Epithelial cell of esophagus (primary cell): ENCODE measurements at places on chromosomes 3 and 15.
A peak's percentile ranks its signal among the peaks of the same experiment; 100 is the strongest.

GRCh38 chr3:126654571-126655383, at the start of gene TXNRD3:
TSS of gene TXNRD3 (minus strand) at chr3:126655124.
- peak; percentile 83 for DNase-seq

DNA sequence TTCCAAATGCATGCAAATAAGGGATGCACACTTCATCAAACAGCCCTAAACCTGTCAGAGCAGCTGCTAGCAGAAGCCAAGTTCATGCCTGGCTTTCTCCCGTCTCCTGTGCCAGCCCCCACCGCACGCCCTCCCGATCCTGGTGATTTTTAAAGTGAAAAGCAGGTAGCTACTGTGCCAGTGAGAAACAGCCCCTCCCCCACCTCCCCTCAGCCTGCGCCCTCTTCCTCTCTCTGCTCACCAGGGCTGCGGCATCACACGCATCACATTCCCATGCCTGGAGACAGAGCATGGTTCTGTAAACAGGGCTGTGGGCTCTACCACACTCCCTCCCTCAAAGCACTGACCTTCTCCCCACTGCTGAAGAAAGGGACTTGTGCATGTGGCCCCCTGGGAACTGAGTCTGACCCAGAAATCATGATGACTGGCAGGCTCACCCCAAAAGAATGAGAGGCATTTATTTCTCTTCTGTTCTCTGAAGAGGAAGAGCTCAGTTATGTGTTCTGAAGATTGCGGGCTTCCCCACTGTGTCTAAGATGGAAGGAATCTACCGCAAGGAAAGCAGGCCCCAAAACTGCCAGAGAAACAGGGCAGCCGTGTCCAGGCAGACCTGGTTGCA, 14.5 kb upstream of the SLC6A1 start:
- no peak for DNase-seq

DNA sequence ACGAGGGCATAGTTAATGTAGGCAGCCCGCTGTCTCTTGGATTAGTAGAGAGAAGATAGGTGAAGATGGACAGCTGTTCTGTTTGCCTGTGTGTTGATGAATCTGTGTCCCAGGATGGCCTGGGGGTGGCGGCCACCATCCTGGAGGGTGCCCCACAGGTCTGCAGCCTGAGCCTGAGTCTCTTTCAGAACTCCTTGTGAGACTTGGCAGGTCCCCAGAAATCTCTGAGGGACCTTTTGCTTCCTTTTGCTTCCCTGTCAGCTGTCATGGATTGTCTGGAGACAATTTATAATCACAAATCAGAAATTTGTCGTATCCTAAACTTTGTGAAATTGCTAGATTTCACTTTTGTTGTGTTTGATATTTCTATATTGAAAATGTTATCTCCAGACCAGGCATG, 17.4 kb downstream of the FAN1 start:
- no peak for DNase-seq

DNA sequence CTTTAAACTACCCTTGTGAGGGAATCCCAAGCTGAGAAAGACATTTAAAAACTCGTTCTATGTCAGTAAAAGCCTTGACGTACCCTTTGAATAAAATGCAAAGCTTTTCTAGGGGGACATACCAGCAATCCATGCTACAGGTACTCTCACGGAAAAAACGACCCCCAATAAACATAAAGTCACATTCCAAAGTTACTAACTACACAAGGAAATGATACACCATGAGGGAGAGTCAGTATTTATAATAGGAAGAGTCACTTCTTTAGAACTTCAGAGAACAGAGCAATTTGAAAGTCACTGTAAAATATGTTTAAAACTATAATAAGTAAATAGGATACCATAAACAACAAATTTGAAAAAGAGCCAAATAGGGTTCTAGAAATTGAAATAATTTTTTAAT, 63.2 kb downstream of the CFAP20DC start:
- no peak for DNase-seq

DNA sequence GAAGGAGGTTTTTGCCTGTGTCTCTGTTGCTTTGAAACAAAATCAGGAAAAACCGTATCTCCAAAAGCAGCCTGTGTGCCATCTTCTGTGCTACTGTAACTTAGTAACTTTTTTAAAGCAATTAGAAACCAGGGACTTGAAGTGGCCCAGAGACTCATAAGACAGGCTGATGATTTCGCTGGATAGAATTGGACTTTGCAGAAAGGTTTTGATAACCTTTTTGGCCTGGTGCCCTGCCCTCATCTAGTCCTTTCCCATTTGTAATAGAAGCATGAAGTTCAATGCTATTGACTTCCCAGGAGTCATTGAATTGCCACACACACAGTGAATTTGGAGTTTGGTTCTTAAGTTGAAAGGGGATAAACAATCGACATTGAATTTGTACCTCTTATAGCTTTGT, 157.2 kb downstream of the PTPRG start:
- no peak for DNase-seq

DNA sequence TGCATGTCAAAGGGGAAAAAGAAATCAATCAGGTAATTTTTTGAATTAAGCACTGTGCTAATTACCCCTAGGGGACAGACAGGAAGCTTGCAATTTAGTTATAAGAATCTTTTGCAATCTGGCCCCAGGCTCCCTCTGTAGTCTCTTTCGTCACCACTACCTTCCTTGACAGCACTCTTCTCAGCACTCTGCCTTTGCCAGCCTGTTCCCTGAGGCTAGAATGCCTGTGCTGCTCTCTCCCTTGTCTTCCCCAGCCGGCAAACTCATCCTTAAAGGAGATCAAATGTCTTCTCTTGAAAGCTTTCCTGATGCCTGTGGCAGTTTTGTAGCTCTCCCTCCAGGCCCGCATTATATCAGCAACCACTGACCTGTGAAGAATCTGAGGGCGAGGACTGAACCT, 32.4 kb upstream of the PRTG start:
- DNase-seq, result peak; percentile 78

DNA sequence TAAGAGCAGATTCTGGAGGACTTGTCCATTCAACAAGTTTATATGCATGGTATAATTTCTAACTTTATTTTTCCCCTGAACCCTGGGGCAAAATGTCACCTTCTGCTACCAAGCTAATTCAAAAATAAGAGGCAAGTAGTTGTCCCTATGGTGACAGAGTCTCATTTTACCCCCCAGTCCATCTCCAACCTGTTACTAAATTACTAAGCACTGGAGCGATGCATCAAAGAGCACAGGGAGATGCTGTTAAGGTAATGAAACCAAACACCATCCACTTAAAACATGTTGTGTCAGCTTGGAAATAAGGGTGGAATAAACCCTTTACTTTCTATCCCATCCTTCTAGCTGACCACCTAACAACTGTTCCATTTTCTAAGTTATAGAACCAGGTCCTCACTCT, 417.4 kb upstream of the ATP11B start:
- DNase-seq, result no peak

GRCh38 chr3:137349557-137350348, 392.0 kb downstream of the IL20RB start:
- no peak for DNase-seq

DNA sequence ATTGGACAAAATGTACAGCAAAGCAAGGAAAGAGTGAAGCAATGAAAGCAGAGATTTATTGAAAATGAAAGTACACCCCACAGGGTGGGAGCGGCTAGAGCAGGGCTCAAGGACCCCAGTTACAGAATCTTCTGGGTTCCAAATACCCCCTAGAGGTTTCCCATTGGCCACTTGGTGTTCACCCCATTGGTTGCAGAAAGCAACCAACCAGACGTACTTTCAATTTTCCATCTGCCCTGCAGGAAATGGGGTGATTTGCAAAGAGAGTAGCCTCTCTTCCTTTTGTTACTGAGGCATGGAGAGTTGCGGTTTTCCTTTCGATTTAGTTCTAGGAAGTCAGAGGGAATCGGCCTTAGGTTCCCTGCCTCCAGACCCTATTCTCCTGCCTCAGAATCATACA, 2.4 kb downstream of the PML start:
- DNase-seq, result no peak

DNA sequence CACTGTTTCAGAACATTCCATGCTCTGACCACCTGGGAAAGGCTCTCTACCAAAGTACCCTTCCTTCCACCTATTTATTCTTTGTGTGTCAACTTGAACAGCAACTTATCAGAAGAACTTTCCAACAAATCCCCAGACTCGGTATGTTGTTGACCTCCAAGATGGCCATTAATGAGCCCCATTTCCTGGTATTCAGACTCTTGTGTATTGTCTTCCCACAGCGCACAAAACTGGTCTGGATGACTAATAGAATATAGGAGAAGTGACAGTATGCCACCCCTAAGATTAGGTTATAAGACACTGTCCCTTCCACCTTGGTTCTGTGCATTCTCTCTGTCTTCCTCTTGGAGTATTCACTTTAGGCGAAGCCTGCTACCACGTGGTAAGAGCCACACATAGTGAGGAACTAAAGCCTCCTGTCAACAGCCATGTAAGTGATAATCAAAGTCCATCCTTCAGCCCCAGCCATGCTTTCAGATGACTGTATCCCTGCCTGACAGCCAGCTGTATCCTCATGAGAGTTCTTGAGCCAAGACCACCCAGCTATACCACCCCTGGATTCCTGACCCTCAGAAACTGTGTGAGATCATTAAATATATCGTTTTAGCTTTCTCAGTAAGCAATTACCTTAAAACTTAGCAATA, 481.7 kb downstream of the MAGI1 start:
- DNase-seq, result no peak

DNA sequence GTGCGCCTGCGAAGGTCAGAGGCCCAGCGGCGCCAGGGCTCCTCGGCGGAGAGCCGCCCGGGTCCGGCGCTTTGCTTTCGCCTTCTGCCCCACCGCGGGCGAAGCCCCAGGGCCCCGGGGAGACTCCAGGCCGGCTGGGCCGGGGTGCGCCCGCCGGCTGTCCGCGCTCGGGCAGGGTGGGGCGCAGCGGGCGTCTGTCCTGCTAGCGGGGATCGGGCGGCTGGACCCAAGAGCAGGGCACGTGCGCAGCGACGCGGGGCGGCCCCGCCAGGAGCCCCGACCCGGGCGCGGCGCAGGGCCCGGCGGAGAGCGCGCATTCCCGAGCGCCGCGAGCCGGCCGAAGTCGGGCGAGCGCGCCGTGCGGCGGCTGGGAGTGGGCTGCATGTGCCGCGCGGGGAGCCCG, 569 bp upstream of the ALDH1A3 start:
- no peak for DNase-seq

DNA sequence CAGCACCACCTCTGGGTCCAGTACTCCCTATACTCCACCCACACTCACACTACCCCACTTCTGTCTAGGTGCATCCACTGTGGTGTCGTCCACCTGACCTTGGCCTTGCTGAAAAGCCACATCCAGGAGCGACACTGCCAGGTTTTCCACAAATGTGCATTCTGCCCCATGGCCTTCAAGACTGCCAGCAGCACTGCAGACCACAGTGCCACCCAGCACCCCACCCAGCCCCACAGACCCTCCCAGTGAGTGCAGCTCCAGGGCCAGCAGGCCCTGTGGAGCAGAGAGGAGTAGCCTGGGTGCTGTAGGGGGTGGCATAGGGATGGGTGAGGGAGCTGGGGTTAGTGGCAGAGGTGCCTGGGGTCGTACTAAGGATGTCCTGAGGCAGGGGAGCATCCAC, 19.4 kb upstream of the ALPK3 start:
- DNase-seq, result no peak

DNA sequence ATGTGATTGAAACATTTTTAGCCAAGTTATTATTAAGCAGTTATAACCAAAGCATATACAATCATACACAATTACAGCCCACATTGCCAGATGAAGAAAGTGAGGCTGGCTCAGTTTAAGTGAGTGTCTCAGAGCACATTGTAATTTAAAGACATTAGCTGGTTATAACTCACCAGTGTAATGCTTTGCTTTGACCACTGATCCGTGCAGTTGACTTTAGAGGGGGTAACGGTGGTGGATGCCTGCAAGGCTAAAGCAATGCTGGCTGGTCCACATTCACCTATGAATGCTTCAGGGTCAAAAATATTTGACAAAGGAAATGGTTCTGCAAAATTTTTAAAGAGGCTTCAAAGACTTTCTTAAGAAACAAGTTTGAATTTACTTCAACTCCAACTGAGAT, 1.2 kb downstream of the C3orf85 start:
- DNase-seq, result no peak

GRCh38 chr3:24830230-24831152, 335.8 kb upstream of the THRB start:
- DNase-seq, result peak; percentile 5

DNA sequence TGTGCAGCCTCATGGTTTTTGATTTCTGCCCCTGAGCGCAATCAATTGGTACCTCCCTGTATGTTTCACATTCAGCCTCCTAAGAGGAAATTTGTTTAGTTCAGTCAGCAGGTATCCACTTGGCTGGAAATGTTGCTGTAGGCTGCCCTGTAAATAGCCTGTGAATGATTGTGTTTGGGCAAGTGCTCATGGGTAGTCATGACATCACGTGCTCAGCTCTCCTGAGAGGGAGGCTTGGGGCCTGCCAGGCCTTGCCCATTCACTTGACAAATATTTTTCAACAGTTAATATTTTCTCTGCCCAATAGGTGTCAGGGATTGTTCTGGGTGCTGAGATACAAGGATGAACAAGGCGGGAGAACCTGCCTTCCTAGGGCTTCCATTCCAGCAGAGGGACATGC, 13.3 kb downstream of the HRH1 start:
- peak; percentile 78 for DNase-seq

DNA sequence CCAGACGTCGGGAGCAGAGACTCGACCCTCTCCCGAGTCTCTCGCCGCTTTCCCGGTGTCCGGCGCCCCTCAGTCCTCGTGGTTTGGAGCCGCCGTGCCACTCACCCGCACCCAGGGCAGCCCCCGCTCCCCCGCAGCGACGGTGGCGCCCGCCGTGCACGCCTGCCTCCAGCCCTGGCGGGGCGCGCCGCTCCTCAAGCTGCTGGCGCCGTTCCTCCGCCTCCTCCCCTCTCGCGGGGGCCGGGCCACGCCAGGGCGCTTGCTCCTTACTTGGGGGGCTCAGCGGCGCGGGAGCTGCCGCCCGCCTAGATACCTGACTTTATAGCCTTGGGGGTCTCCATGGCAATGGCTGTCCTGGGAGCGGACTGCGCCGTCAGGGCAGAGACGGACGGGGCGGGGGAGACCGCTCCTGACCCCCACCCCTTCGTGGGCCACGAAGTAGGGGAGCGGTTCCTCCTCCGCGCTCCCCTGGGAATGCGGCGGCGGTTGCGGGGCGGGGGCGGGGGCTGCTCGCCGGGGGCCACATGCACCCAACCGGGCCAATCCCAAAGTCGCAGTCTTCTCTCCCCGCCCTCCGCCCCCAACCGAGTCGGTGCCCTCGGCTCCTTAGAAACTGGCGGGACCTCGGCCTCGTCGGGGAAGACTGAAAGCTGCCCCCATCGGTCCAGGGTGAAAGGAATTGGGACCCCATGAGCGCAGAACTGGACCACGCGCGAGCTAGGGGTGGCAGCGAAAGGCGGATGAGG, at the start of gene ANKRD63:
TSS of gene ANKRD63 (minus strand) at position 196 of the 746 bp plus-strand sequence. CDS start 478 bp downstream, outside the sequence.
- no peak for DNase-seq

GRCh38 chr3:5485427-5485826, 297.9 kb downstream of the EDEM1 start:
- DNase-seq, result no peak

DNA sequence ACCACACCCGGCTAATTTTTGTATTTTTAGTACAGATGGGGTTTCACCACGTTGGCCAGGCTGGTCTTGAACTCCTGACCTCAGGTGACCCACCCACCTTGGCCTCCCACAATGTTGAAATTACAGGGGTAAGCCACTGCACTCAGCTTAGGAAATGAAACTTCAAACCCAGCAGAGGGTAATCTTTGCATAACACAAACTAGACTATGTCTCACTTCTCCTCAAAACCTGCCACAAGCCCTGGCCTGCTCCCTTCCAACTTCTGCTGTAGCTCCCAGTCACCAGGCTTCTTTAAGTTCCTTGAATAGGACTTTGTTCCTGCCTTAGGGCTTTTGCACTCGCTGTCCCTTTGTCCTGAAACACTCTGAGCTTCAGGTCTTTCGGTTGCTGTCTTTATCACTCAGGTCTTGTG, 39.2 kb upstream of the SEMA4B start:
- peak; percentile 84 for DNase-seq

- DNase-seq, result peak; percentile 58
Observed at GRCh38 chr3:159472611-159473010, 516.0 kb upstream of the IL12A start.
